ENCODE measurements at places on chromosomes 12 and 14. TPM values are rescaled to one million over a fixed set of nuclear protein-coding genes. Genes with fewer than 3 reads are reported as not detected.

CCDC177 gene
- total RNA-seq, result not detected

SMCO3 gene
- under 0.01 TPM for total RNA-seq

GRCh38 chr12:67645126-67645525, 3.4 kb upstream of the DYRK2 start:
- DNase-seq, result no peak

- DNase-seq, result peak; percentile 56
Observed at GRCh38 chr12:6041891-6042290, 82.6 kb downstream of the VWF start.

DNA sequence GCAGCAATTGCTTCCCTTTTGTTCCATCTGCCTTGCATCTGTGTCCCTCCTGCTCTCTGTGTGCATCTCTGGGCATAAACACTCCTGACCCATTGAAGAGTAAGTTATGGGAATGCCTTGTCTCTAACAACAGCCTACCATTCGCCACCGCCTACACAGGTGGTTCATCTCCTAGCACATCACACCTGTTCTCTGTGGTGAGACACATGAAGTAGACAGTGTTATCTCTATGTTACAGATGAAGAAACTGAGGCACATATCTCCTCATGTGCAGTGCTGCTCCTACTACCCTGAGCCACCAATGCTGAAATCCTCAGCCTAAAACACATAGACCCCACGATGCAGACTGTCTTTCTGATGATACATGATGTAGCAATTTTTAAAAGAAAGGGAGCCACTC, 77.6 kb downstream of the PITPNM2 start:
- DNase-seq, result peak; percentile 80

VRTN gene
- total RNA-seq, result not detected

- no peak for DNase-seq
Observed at GRCh38 chr12:123948796-123949769, 23.5 kb downstream of the CCDC92 start.

DNA sequence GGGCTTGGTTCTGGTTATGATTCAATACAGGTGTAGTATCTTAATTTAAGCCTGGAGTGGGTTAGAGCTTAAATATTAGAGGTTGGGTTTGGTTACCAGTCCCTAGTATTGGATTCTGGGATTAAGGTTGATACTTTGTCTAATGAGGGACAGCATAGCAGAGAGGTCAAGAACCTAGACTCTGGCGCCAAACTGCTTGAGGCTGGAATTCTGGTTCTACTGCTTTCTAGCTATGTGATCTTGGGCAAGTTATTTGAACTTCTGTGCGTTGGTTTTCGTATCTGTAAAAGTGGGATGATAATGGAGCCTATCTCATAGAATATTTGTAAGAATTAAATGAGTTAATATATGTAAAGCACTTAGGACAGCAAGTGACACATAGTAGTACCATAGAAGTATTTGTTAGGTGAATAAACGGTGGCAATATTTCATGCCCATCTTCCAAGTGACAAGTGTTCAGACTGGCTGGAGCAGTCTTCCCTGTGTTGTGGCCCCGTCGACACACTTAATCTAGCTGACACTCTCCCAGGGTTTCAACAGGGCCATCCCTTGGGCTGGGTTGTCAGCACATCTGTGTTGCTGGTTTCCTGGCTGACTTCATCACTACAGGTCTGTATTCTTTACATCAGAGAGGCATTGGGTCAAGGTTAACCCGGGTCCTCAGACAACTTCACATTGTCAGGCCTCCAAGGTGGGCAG, 3.0 kb downstream of the ENDOU start:
- DNase-seq, result no peak

GYS2 gene
- total RNA-seq, result not detected

DNA sequence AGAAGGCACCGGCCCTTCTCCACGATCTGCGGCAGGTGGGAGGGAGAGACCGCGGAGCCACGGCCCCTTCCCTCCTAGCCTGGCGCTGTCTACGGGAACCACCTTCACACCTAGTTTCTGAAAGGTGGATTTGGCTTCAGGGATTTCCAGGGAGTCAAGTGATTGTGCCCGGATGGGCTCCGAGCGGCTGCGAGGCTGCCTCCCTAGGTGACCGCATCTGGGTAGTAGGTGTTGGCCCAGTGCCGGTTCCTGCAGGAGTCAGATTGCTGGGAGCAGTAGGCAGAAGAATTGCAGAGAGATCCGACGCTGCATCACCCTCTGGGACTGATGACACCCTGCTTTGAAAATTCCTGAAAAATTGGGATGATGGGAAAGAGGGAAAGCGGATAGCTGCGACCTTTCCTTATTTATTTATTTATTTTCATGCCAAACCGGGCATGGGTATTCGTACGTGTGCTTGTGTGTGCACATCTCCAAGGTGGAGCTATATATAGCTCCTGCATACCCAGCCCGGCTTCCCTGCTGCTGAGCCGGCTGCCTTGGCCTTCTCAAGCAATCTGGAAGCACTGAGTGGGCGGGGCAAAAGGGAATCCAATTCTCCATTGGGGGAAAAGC, 1.1 kb downstream of the CNTN1 start:
- DNase-seq, result no peak

LRRIQ1 gene
- total RNA-seq, result not detected

SNW1 gene
- 65.7 TPM for total RNA-seq

DNA sequence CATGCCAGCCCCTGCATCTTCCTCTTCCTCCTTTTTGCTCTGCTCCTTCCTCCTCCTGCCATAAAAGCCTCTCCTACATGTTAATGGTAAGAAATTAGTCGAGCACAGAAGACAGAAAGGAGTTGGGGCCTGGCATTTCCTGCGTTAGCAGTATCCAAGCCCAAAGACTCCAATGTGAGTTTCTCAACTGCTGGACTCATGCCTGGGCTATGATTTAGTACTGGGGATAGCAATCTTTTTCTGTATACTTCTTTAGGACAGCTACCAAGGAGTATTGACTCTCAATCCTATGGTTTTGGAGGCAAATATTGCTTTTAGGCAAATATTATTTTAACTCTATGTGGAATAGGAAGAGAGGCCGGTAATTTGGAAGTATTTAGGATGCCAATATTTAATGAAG, 18.0 kb upstream of the SLC38A4 start:
- DNase-seq, result no peak

DNA sequence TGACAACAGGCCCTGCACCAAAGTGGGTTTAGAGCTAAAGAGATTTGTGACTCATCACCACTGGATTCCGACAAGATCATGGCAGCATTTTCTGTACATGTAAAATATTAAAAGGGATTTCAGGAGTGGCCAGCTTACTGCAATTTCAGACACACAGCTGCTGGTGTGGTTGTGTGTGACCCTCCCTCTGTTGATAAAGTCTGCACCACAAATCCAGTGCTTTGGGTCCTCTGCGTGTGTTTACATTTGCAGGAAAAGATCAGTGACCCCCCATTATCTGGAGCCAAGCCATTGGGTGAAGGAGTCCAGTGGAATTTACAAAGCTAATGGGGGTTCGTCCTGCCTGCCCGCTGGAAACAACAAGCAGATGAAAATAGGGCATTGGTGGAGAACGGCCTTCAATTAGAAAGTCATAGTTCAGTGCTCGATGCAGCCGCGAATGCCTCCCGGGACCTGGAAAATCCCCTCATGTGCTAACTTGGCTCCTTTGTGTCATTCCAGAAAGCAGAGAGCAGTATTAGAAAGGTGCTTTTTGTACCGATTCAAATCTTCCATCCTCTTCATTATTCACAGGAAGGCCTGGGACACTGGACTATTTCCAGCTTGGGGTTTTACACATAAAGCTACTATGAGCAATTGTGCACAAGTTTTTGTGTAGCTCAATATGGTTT, 188.5 kb upstream of the TMEM132C start:
- DNase-seq, result no peak
